Fibroblast of villous mesenchyme (primary cell): ENCODE measurements at places on chromosomes 4 and X. TPM values are rescaled to one million over a fixed set of nuclear protein-coding genes. Genes with fewer than 3 reads are reported as not detected.

- peak; percentile 14 for DNase-seq
Measured at GRCh38 chr4:139887376-139887802, 221.8 kb downstream of the MGST2 start.

CYTL1 gene
- total RNA-seq = 1.3 TPM in 1 of 2 replicates, not detected in the other

TRPC5OS gene
- not detected in 2 replicates for total RNA-seq

DNA sequence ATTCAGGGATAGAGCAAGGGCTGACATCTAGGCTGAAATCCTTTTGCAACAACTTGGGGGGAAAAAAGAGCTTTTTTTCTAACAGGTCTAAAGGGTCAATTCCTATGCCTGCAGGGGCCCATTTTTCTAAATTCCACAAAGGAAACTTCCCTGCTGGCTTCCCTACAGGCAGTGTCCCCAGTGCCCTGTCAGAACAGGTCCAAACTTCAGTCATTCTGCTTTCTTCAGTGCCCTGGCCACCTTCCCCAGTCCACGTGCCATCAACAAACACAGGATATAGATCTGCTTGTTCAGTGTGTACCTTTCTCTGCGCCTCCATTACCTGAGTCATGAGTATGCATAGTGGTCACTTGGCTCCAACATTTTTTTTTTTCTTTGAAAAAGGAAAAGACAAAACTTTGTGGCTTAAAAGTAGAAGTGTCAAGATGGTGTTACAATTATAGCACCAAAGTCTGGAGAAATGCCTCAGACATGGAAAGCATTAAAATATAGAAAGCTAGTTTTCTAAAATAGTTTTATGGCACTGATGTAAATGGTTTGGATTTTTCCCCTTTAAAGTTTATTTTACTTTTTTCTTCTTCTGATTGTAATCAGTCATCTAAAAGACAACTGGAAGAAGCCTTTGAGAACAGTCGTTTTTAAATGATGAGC, 84.0 kb upstream of the JADE1 start:
- no peak for DNase-seq

CHRNA9 gene
- total RNA-seq = under 0.01 TPM in 1 of 2 replicates, not detected in the other
